ENCODE measurements at places on chromosomes 6 and 20.

GRCh38 chr6:1377526-1377925, 11.8 kb upstream of the FOXF2 start:
- DNase-seq = no peak

- no peak for DNase-seq
These were observed 26.6 kb upstream of the KLHL31 start for GRCh38 chr6:53692172-53692571.

- no peak for DNase-seq
These were observed 376.6 kb downstream of the DHX35 start for GRCh38 chr20:39338469-39339376.

DNA sequence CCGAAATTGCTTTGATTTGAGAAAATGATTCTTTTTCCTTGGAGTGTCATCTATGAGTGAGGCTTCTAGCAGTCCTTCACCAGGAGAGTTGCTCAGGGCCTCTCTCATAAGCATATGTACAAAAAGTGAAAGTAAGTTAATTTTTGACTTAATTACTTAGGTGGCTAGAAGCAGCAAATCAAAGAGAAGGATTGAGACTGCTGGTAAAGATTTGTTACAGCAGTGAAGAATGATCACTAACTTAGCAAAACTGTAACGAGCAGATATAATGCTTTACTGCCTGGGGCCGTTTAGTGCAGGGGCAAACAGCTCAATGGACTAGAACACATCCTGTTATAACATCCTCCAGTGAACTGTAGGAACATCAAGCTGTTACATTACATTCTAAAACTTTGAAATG, 167.8 kb upstream of the RIPOR2 start:
- DNase-seq = no peak

- no peak for DNase-seq
These were observed 85.4 kb downstream of the EYA4 start for GRCh38 chr6:133326584-133326983.

- DNase-seq = no peak
These were observed 637.7 kb upstream of the CITED2 start for GRCh38 chr6:140012150-140012549.

- DNase-seq = no peak
These were observed 191.0 kb downstream of the TBXT start for GRCh38 chr6:165976684-165977083.

DNA sequence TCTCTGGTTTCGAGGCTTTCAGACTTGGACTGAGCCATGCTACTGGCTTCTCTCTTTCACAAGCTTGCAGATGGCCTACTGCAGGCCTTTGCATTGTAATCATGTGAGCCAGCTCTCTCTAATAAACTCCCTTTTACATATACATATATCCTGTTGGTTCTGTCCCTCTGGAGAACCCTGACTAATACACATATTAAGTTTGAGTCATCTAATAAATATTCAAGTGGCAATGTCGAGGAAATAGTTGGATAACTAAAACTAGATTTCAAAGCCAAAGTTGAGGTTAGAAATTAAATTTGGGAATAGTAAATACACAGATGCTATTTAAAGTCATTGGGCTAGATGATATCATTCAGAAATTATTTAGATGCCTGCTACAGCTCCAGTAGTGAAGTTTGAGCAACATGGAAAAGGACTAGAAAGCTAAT, 1343.4 kb downstream of the GRIK2 start:
- DNase-seq = no peak

DNA sequence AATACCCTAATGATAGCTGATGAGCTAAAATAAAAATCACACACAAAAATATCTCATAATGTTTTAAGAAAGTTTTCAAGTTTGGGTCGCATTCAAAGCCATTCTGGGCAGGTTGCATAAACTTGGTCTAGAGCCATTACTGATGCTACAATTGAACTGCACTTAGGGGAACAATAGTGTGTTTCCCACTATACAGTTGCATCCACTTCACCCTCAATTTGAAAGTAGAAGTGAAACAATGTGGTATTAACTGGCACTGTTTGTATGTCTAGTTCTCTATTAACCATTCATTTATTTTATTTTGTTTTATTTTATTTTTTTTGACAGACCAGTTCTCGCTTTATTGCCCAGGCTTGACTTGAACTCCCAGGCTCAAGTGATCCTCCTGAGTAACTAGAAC, 23.0 kb upstream of the STK38 start:
- no peak for DNase-seq

GRCh38 chr20:10928841-10929421, 255.1 kb upstream of the JAG1 start:
- DNase-seq = no peak

GRCh38 chr6:127641905-127642304, 64.9 kb downstream of the C6orf58 start:
- no peak for DNase-seq

DNA sequence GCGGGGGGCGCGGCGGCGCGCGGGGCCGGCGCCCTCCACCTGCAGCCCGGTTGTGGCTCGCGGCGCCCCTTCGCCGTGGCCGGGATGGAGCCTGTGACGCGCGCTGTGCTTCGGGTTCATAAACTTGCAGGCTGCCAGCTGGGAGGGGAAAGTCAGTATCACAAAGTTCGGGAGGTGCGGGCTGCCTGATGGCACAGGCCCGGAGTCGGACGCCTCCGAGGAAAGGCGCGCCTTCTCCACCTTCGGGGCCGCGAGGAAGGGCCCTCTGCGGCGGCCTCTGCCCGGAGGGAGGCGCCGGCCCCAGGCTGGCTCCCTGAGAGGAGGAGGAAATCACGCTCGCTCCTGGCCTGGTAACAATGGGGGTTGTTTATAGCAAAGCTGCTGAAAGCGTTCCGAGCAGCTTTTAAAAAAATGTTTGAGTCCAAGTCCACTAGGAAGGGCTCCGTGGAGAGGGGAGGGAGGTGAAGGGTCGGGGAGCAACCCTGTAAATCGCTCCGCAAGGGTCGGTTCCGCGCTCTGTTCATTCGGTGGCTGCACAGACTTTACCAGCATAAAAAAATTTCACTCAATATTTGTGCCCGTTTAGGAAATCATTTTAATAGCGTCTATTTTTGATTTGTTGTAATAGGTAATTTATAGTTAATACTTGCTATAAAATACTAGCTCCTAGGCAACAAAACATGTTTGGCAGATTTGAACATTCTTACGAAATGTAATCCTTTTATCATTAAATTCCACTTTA, 1.0 kb downstream of the AFDN start:
- no peak for DNase-seq

DNA sequence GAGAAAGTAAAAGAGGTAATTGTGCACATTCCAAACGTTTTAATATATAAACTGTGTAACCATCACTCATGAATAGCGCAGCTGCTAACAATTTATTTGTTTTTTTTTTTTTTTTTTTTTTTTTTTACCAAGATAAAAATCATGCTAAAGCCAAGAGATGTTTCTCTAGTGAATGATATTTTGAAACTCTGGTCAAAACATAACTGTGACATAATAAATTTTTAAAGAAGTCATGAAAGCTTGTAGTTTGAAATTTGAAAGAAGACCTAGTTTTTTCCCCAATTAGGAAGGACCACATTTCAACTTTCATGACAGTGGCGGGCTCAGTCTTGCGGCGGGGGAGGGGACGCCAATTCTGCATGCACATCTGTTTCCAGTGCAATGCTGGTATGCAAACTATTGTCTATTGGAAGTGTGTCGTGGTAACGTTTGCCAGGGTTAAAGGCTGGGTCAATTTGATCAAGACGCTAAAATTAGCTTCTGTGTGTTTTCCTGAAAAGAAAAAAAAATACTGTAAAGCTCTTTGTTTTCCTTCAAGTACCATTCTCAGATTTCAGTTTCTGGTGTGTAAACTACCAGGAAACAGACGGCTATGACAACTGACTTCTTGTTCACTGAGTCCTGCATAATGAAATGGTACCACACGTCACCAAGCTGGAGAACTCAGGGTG, 211.9 kb downstream of the FOXC1 start:
- DNase-seq = no peak

DNA sequence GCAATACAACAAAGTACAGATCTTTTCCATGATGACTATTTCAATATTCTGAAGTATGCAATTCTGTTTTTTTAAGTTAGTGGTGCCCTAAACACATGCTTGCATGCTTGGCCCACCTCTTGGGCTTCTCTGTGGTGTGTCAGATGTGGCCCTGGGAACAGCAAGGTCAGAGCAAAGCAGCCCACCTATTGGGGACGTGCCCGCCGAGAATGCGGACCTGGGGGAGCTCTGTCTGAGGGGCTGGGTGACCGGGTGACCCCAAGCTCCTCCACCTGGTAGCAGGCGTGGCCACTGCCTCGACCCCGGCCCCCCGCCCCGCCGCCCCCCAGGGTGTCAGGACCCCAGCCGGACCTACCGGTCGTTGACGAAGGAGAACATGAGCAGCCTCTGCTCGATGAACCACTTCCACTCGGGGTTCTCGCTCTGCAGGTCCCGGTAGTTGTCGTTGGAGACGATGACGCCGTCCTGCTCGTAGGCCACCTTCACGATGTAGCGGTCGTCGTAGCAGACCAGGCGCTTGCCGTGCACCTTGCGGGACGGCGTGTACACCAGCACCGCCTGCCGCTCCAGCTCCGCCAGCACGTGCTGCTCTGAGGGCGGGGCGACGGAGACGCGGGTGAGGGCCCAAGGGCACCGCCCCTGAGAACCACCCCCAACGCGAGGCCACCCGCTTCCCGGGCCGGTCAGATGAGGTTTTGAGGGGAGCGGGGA, 28.3 kb downstream of the ZC3H12D start:
- no peak for DNase-seq

GRCh38 chr6:133705066-133705465, 183.8 kb upstream of the TCF21 start:
- DNase-seq = no peak

GRCh38 chr6:55839080-55839479, 36.3 kb downstream of the BMP5 start:
- DNase-seq = no peak

DNA sequence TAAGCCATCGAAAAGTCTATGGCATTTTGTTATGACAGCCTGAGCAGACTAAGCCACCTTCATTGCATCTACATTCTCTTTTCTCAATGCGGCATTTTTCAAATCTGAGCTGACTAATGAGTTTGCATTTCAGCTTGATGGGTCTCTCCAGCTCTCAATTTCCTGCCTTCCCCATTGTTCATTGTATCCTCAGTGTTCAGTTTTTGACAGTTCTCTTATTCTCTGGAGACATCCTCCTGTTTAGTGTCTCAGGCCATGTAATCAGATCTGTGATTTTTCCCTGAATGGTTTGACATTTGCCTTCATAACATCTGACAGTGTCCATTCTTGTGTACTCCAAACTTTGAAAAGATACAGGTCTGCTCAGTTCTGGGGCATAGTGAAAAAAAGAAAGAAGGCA, 27.9 kb upstream of the MCM3 start:
- DNase-seq = no peak

DNA sequence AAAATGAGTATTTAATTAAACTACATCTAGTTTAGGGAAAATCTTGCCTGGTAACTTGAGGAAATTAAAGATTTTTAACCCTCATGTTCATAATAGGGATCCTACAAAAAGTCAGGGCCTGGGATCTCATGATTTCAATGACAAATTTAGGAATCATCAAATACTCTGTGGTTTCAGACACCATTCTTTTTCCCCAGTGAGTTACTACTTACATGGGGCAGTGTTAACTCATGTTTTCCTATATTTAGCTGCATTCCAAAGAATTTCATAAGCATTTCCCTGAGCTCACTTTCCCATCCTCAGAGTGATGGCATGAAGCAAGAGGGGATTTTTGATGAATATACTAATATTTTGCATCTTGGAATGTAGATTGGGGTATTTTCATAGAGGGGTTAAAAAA, 321.7 kb downstream of the CENPW start:
- DNase-seq = no peak

DNA sequence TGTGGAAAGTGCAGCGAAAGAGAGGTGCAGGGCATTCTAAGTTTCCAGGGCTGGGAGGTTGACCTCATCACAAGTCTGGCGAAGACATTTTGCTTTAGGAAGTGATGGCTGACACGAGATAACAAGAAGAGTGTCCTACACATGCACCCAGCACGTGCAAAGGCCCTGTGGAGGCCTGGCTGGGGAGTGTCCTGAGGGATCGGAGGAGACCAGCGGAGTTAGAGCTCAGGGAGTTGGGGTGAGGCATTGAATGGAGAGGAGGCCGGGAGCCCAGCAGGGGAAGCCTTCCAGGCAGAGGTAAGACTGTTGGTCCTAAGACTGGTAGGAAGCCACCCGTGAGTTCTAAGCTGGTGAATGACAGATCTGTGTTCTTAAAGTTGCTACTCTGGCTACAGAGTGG, 58.4 kb downstream of the PPP1R14C start:
- no peak for DNase-seq

- no peak for DNase-seq
These were observed 34.6 kb downstream of the SOX4 start for GRCh38 chr6:21628160-21628559.

- no peak for DNase-seq
These were observed 380.5 kb downstream of the TFAP2B start for GRCh38 chr6:51199105-51199552.

- DNase-seq = no peak
These were observed 45.1 kb downstream of the RIOK1 start for GRCh38 chr6:7434672-7435071.

DNA sequence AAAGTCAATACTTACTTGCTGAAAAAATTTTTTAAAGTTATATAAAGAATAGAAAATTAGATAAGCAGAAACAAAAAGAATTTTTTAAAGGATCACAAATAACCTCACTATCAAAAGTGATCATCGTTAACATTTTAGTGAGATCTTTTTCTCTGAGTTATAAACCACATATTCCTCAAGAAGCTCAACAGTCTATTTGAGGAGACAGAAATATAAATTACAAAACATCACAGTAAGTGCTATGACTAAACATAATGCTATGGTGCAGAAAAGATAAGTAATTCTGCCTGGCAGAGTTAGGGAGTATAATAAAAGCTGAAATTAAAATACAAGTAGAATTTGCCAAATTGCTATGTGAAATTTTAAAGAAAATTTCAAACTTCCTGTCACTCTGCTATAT, 226.7 kb downstream of the LMBRD1 start:
- no peak for DNase-seq

DNA sequence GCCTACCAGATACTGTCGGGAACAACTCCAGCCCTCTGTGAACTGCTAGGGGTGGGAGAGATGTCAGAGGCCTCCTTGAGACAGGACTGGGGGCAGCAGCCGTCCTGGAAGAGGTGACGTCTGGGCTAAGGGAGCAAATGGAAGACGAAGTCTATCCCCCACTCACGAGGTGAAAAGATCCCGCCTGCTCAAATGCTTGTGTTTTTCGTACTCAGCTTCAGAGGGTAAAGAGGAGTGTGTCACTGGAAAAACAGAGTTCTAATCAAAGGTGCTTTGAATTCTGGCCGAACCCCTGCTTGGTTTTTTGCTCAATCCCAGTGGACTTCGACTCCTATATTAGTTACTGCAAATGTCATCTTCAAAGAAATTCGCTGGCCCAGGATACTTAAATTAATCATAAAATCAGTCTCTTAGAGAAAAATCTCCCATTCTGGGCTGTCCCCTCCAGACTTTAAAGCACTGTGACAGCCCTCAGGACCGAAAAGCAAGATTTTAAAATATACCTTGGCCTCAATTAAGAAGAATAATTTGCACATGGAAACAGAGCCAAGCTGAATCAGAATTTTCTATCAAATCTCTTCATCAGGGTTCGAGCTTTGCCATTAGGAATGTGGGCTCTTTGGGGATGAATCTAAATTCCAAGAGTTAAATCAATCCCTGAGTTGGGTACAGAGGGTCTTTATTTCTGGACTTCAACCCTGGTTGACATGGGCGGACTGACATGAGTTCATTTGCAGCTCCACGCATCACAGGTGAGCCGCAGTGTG, 61.8 kb upstream of the AFDN start:
- DNase-seq = no peak
